ENCODE measurements at places on chromosomes 7 and 10. TPM values are rescaled to one million over a fixed set of nuclear protein-coding genes. Genes with fewer than 3 reads are reported as not detected.

Gene HOXA9
- total RNA-seq: 13.0 TPM

Gene HHEX
- total RNA-seq: 6.1 TPM

GRCh38 chr10:25492040-25492439, 317.2 kb downstream of the GPR158 start:
- H3K4me3 ChIP-seq: no peak overlapping the region
- no peaks in the 10 kb centered on the region for H3K27me3 ChIP-seq
- no peak for DNase-seq
- no peaks in the 10 kb centered on the region for H3K36me3 ChIP-seq

DNA sequence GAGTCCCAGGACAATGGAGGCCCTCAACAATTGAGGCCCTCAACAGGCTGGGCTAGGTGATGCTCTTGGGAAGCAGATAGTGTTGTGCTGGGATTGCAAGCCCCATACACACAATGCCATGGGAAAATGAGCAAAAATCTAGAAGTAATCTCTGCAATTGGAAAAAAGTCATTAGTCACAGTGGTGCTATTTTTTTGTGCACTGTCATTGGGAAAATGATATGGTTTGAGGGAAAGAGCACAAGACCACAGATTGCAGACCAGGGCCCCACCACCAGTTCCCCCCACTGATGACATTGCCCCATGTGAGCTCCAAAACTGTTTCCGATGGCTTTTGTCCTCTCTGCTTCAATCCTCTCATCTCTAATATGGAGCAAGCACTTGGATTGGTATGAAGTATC, 1.9 kb downstream of the KCTD7 start:
- H3K4me1 ChIP-seq: peaks cover 25% of the 10 kb centered on the region
- no peaks in the 10 kb centered on the region for H3K36me3 ChIP-seq
- H3K4me3 ChIP-seq: no peak overlapping the region
- H3K27ac ChIP-seq: no peak overlapping the region
- H3K27me3 ChIP-seq: no peaks in the 10 kb centered on the region
- DNase-seq: no peak
